ENCODE measurements at places on chromosomes 3 and 15. TPM values are rescaled to one million over a fixed set of nuclear protein-coding genes. Genes with fewer than 3 reads are reported as not detected.

Gene FOXL2
- total RNA-seq, result not detected

Gene SLC7A14
- 1.3 TPM for total RNA-seq

Gene ANKUB1
- not detected for total RNA-seq

Gene PCLAF
- total RNA-seq, result 25.1 TPM

Gene ITPKA
- total RNA-seq, result 0.16 TPM

Gene KIF23
- total RNA-seq, result 31.5 TPM

Gene TGM5
- not detected for total RNA-seq

Gene CACNA1D
- not detected for total RNA-seq

Gene SLC33A1
- total RNA-seq, result 12.8 TPM

Gene CGNL1
- total RNA-seq, result 1.9 TPM

Gene SHC4
- 0.57 TPM for total RNA-seq

Gene EAF1
- total RNA-seq, result 21.3 TPM

Gene RBMS3
- 24.9 TPM for total RNA-seq

Gene LRRC31
- not detected for total RNA-seq

Gene RYR3
- under 0.01 TPM for total RNA-seq

Gene DUOX1
- not detected for total RNA-seq

Gene A4GNT
- total RNA-seq, result not detected

Gene SNAPC5
- total RNA-seq, result 31.6 TPM

Gene WDR49
- 0.65 TPM for total RNA-seq

Gene GHSR
- not detected for total RNA-seq

Gene TMOD2
- 20.7 TPM for total RNA-seq

Gene SEC62
- total RNA-seq, result 65.2 TPM

Gene ALS2CL
- total RNA-seq, result 9.9 TPM

Gene CPLX3
- not detected for total RNA-seq

Gene SEMA3G
- total RNA-seq, result 6.8 TPM

Gene GPR27
- not detected for total RNA-seq

Gene GOLGA8G
- total RNA-seq, result not detected

Gene LXN
- total RNA-seq, result 50.6 TPM

Gene IQCF5
- total RNA-seq, result not detected

Gene LMOD3
- total RNA-seq, result 0.06 TPM

Gene GOLGA8R
- total RNA-seq, result 1.3 TPM

Gene NMNAT3
- 0.81 TPM for total RNA-seq

Gene MAP2K5
- 2.9 TPM for total RNA-seq

Gene DISP2
- total RNA-seq, result 0.38 TPM

Gene IRAK2
- 44.3 TPM for total RNA-seq

Gene ZNF774
- 2.3 TPM for total RNA-seq

Gene TRIM71
- total RNA-seq, result not detected

Gene MELTF
- total RNA-seq, result 4.1 TPM

Gene ZNF148
- total RNA-seq, result 40.3 TPM

Gene TM2D3
- 23.8 TPM for total RNA-seq

Gene CHRM5
- 0.31 TPM for total RNA-seq

Gene DUOX2
- not detected for total RNA-seq

Gene ENTPD3
- total RNA-seq, result not detected

Gene FAIM
- total RNA-seq, result 7.3 TPM

Gene MORC1
- total RNA-seq, result not detected

Gene GOLGA8O
- total RNA-seq, result 0.16 TPM

Gene FRMD5
- 15.6 TPM for total RNA-seq

Gene TM4SF1
- 1,541 TPM for total RNA-seq

Gene TJP1
- total RNA-seq, result 149 TPM

Gene SLCO2A1
- total RNA-seq, result 1.3 TPM

All from bladder microvascular endothelial cell (primary cell).